Activated naive CD8-positive, alpha-beta T cell treated with anti-CD3 and anti-CD28 coated beads, Interleukin-2, amount 50 U/mL, for 16 hours (primary cell): ENCODE measurements at places on chromosomes 7 and 10.

DNA sequence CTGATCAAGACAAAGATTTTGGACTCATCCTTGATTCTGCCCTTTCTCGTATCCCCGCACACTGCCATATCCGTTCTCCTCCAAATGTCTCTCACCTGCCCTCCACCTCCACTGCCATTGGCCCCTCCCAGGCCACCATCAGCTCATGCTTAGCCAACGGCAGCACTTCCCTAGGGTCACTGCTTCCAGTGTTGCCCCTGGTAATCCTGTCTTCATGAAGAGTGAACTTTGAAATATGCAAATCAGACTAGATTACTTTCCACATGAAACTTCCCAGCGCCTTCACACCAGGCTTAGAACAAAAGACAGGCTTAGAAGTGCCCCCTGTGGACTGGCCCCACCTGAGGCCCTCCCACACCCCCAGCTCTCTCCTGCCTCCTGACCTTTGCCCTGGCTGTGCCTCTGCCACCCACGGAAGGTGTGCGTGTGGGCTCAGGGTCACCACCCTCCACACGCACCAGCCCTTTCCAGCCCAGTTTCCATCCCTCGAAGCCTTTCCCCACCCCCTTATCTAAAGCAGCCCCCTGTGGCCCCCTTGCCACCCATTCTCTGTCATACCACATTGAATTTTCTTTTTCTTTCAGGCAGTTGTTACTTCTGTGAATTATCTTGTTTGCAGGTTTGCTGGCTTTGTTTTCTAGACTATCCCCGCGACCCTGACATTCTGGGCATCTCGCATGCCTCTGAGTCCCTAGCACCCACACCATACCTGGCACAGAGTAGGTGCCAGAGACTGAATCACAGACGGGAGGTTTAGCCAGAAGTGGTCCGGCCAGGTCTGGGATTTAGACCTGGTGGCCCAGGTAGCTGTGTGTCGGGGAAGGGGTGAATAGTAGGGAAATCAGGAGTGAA, 26.8 kb upstream of the C10orf53 start:
- DNase-seq: no peak

DNA sequence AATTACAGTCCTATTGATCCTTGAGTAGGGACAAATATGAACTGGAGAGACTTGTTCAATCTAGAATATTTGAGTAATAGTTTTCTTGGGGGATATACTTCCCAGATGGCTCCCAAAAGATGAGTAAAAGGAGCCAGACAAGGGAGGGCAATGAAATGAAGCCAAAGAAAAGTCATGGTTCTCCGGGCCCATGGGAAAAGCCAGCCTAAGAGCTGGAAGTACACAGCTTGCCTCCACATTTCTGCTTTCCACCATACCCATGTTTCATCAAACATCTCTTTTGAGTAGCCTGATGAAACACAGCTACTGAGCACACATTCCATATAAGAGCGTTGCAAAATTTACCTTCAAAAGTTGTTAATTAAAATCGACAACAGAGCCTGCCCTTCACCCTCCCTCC, 535.0 kb upstream of the FZD8 start:
- no peak for DNase-seq

GRCh38 chr7:140640727-140641523, at the start of gene DENND2A:
Gene DENND2A (minus strand): TSS chr7:140640813. CDS start chr7:140602397, 38,416 bp downstream.
- DNase-seq: no peak

- no peak for DNase-seq
Observed at GRCh38 chr10:47099474-47099873, 188.2 kb downstream of the PTPN20 start.

DNA sequence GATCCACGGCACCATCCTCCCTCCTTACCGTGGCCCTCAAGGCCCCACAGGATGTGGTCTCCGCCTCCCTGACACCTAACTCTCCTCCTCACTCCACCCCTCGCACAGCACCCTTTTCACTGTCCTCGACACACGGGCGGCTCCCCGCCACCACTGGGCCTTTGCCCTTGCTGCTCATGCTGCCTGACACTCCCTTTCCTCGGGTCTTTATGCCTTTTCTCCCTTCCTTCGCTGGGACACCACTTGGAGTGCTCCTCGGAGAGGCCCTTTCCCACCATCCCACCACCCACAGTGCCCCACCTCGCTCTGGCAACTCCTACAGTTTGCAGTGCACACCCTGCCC, 7.9 kb upstream of the INMT start:
- DNase-seq: no peak

GRCh38 chr7:71987200-71987767, 424.9 kb downstream of the CALN1 start:
- DNase-seq: no peak

DNA sequence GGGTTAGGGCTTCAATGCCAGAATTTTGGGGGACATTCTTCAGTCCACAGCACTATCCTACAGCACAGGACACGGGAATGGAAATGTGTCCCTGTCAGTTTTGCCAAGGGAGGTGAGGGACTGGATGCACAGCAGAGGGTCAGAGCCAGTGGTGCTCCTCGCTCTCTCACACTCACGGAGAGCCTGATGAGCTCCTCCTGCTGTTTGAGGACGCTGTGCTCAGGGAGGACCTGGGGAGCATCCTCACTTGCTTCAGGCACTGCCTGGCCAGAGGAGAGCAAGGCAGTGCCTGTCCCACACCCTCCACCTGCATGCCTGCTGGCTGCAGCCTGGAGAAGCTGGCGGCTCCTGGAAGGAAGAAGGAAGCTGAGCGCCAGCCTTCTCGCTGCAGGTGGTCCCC, 58.6 kb downstream of the RAMP3 start:
- DNase-seq: no peak

- no peak for DNase-seq
Observed at GRCh38 chr10:34075254-34075926, 739.7 kb downstream of the PARD3 start.

GRCh38 chr7:68235937-68236336, 1239.3 kb downstream of the TYW1 start:
- no peak for DNase-seq
